AG20443 (cell line): ENCODE measurements at places on chromosomes 7 and 10.

DNA sequence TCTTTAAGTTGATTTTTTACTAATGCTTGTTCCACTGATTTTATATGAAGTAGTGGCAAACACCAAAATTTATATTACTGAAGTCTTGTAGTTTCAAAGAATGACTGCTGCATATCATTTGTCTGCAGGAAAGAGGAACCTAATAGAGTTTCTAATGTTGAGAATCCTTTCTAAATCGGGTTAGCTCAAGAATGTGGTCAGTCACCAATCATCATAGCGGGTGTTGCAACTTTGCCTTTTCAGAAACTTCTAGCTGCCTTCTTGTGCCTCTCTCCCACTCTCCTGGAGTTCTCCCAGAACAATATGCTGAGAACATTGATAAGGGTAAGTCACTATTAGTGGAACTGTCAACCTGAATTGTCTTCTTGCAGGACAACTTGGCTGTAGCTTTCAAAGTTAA is 524.8 kb upstream of the SORCS1 start:
- no peak for DNase-seq

GRCh38 chr7:22841954-22842353 is 19.3 kb upstream of the TOMM7 start:
- DNase-seq: peak; percentile 86

DNA sequence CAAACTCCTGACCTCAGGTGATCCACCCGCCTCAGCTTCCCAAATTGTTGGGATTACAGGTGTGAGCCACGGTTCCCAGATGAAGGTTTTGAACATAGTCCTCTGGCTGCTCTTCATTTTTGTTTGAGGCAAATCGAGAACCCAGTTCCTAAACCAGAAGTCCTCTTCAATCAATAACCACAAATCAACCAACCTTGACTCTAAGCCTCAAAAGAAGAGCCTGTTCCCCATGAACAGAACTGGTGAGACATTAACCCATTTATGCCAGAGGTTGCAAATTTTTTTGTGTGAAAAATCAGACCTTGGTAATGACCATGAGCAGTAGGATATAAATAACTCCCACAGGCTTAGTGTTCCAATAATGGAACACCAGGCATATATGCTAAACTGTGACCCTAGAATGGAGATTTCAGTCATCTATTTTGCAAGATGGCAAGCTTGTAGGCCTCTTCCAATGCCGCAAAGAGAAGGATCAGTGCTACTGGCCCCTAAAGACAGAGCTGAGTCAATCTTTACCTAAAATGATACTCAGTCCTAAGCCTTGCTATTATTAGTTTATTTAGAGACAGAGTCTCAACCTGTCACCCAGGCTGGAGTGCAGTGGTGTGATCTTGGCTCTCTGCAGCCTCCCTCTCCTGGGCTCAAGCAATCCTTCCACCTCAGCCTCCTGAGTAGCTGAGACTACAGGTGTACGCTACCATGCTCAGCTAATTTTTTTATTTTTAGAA is 15.9 kb downstream of the KPNA7 start:
- DNase-seq: no peak

DNA sequence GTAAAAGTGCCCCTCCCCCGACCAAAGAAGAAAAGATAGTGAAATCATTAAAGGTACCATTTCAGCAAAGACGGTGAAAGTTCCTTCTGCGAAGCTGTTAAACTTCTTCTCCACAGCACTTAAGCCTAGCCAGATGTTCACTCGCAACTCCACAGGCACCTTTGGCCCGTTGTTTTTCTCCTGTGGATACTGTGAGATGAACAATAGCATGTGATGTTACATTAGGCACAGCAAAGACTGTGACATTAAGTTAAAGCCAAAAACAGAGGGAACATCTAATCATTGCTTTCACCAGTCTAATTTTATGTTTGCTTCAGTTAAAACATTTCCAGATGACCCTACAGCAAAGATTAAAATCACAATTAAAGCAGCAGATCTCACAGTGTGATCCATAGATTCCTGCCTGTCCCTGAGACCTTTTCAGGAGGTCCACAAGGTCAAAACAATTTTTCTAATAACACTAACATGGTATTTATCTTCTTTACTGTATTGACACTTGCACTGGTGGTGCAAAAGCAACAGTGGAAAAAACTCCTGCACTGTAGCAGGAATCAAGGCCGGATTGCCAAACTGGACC is 112.5 kb downstream of the MYOF start:
- no peak for DNase-seq

- DNase-seq: no peak
Measured at GRCh38 chr10:79097021-79097872, 28.5 kb downstream of the ZMIZ1 start.

DNA sequence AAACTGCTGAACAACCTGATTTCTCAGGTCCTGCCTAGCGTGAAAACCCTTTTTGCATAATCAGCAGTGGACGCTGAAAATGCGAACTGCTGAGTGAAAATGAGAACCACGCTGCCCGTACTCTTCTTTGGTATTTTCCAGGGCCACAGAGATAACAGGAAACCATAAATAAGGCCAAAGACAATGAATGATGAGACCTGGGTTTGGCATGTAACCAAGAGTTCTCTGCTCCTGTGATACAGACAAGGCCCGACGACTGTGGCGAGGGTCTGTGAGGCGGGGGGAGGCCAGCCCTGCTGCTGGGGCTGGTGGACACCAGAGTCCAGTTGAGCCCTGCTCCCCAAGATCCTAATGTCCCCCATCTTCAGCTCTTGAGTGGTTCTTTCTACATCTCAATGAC is 236.0 kb downstream of the WDR11 start:
- no peak for DNase-seq

DNA sequence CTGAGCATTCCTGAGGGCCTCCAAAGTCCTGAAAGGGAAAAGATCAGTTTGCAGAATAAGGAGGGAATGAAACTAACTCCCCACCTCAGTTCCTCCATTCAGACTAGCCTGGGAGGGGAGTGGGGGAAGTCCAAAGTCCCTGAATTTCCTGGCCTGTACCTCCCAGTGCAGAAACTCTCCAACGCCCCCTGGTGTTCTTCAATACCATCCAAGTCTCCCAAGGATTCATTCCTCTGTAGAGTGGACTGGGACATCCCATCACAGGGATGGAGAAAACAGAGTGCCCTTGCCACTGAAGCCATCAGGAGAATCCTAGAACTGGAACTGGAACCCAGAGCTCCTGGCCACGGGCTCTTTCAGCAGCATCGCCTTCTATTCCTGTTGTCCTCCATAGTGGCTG is 1.6 kb upstream of the COL13A1 start:
- DNase-seq: peak; percentile 73

DNA sequence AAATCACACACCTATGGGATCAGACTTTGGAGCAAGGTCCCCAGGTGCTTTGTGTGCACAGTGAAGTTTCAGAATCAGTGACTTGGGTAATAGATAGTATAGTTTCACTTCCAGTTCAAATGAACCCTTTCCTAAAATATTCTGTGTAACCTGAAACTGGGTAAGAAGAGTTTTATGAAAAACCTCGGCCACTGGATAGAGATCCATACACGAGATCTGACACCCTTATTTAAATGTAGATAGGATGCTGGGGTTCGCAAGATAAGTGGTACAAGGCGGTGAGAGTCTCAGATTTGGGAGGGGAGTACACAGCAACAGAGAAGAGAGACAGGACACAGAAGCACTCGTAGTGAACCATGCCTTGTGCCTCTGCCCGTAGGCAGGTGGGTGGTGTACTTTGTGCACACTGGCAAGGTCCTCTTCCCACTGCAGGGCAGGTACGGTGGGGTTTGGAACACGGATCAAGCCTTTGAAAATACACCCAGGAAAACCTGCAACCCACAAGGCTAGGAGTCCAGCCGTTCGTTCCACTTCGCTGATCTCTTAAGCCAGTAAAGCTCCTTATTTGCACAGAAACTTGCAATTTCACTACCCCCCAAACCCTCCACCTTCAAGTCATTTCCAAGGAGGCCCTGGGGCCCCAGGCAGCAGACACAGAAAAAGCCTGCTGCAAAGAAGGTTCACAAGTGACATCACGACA is 162.8 kb downstream of the USP6NL start:
- no peak for DNase-seq

DNA sequence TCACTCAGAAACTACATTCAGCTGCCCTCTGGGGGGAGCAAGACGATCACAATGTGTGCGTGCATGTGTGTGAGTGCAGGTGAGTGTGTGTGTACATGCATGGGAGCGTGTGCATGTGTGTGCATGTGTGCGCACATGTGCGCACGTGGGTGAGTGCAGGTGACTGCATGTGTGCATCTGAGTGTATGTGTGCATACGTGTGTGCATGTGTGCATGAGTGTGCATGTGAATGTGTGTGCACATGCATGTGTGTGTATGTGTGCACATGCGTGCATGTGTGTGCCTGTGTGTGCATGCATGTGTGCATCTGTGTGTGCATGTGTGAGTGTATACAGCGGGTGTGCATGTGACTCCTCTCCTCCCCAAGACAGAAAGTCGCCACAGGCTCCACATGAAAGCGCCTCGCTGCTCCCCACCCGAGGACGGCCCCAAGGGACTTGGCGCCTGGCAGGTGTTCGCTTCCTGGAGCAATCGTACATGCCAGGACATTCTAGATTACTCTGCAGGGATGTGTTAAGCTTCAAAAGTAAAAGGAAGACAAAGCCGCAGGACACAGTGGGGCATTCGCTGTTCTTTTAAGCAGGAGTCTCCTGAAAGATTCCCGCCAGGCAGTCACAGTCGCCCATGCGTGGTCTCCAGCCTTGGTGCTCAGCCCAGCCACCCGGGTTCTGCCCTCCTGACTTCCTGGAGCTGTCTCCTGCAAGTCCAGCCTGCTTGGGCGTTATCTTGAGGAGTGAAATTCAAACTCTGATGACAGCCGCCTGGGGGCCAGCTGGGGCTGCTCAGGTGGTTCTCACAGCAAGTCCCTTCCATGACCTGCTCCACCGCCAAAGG is 42.0 kb upstream of the ADGRA1 start:
- DNase-seq: no peak

- no peak for DNase-seq
Measured at GRCh38 chr7:3206771-3207191, 94.3 kb upstream of the SDK1 start.

DNA sequence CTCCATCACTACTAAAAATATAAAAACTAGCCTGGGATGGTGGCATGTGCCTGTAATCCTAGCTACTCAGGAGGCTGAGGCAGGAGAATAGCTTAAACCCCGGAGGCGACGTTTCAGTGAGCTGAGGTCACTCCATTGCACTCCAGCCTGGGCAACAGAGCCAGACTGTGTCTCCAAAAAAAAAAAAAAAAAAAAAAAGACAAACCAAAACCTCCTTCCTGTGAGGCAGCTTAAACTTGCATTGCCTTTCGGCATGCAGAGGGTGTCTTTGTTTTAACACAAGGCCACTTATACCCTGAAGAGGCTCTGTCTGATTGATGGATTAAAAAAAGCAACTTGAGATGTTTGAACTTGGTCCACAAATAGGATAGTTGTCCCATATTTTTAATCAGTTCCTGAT is 128.4 kb upstream of the RSU1 start:
- peak; percentile 22 for DNase-seq

GRCh38 chr7:2764621-2765020 is 76.6 kb downstream of the AMZ1 start:
- DNase-seq: no peak

GRCh38 chr10:103715430-103715829 is 139.9 kb downstream of the SH3PXD2A start:
- DNase-seq: peak; percentile 93

GRCh38 chr10:51896849-51897248 is 197.5 kb upstream of the CSTF2T start:
- peak; percentile 64 for DNase-seq

GRCh38 chr7:92569137-92569536 is 21.1 kb downstream of the FAM133B start:
- no peak for DNase-seq

DNA sequence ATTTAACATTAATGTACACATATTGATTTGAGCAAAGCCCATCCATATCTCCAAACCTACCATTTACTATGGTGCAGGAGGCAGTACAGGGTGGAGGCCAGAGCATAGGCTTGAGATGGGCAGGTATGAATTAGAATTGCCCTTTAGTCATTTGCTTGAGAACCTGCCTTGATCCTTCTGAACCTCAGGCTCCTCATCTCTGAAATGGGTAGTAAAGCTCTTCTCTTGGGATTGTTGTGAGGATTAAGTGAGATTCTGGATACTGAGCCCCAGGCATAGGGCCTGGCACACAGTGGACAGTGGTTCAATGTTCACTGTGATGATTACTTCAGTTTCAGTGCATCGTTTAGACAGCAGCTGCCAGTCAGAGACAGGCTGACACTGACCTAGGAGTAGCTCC is 5.0 kb upstream of the ATXN7L1 start:
- DNase-seq: no peak

- DNase-seq: peak; percentile 71
Measured at GRCh38 chr7:128453836-128454804, 1.6 kb upstream of the HILPDA start.
